Activated CD8-positive, alpha-beta memory T cell treated with anti-CD3 and anti-CD28 coated beads for 4 hours (primary cell): ENCODE measurements at places on chromosomes 2 and 18.

DNA sequence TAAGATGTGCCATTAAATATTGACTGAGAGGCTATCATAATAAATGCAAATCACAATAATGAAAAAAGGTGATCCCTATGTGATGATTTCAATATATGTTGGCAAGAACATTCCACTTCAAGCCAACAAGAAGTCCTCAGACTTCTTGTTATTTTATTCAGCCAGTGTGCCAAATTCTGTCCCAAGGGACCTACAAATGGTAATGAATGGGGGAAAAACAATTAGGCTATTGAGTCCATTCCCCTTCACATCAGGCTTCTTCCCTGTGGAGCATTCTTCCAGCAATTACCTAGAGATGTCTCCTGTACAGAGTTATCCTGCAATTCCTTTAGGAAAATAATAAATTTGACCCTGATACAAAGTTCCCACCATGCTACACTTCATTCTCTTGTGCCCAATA lies 144.4 kb downstream of the PIEZO2 start:
- no peak for DNase-seq

- DNase-seq, result no peak
These were observed 23.4 kb downstream of the ZAP70 start for GRCh38 chr2:97736608-97737330.

DNA sequence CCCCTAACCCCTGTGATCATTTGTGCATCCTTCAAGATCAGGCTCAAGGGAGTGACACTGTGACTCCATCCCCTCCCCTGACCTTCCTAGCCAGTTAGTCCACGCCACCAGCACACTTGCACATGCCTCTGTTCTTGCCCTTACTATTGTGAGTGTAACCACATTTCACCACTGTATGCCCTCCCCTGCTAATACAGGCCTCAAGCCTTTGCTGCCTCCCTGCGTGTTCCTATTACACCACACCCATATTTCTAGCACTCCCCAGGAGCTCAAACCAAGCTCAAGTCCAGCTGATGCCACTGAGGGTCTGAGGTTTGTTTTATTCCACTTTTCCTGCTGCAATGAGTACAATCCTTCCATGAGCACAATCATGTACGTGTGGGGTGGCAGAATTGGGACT lies 288.9 kb upstream of the FBXO11 start:
- DNase-seq, result no peak

- no peak for DNase-seq
These were observed 84.1 kb downstream of the NDUFA10 start for GRCh38 chr2:239940861-239941570.

GRCh38 chr2:118371515-118371914 lies 283.2 kb downstream of the INSIG2 start:
- no peak for DNase-seq

GRCh38 chr2:178327516-178327915 lies 123.5 kb downstream of the PRKRA start:
- DNase-seq, result no peak
